ENCODE measurements at places on chromosomes 4 and X.

- DNase-seq = no peak
Measured at GRCh38 chr4:83862471-83862870, 326.6 kb downstream of the GPAT3 start.

DNA sequence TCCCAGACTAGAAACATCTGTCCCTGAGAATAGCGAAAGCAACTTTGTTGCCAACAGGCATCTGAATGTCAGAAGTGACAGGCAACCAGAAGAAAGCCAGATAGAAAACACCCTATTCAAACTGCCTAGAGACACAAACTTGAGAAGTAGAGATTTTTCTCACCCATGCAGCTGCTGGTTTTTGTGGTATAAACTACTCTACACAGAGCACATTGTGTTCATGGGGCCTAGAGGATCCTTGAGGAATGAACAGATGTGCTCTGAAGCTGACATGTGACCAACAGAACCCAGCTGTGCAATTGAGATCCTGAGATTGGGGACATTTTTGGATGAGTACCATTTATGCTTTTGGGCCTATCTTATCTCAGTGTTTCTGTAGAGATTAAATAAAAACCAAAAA is 63.6 kb upstream of the NRK start:
- no peak for DNase-seq

GRCh38 chr4:59869056-59869455 is 1331.1 kb upstream of the ADGRL3 start:
- no peak for DNase-seq

DNA sequence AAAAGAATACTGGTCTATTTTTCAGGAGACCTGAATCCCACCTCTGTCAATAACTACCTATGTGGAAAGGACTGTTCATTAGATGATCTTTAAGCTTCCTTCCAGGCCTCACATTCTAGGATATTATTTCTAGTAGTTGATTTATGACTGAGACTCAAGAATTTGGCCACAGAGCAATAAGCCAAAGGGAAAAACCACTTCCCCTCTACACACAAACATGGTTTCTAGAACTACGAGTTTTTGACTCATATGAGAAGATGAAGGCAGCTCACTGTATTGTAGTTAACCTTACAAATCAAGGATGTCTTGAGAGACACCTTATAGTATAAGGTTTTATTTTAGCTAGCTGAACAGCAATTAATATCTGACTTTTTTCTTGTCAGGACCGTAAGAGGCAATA is 36.9 kb upstream of the GDPD2 start:
- DNase-seq = no peak

GRCh38 chr4:74969507-74970474 is 36.9 kb downstream of the PARM1 start:
- DNase-seq = no peak

- no peak for DNase-seq
Measured at GRCh38 chr4:165367040-165367439, 11.8 kb upstream of the CPE start.

GRCh38 chrX:143726296-143726695 is 5.7 kb upstream of the SPANXN2 start:
- no peak for DNase-seq

DNA sequence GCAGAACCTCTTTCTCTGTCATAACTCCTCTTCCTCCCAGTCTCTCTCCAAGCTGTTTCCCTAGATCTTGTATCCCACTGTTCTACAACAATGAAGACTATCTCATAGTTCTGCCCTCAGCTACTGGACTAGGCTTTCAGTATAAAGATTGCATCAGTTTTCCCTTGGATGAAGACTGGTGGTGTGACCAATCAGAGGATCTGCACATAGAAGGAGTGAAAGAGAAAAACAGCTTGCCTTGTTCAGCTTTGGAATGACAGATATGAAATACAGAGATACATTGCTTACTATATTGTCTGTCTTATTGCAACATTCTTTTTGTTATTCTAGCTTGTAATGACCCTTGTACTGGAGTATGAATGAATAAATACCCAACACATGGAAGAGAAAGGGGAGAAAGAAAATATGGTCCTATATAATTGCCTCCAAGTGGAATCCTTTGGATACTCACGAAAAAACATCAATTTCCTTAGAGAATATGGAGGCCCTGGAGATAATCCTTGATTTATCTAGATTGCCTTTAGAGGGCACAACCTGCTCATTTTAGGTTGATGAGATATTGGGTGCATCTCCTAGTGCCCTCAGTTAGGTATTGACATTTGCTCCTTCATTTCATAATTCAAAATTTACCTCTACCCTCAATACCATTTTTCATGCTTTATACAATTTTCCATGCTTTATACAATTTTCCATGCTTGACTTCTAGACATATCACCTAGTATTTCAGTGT is 395.8 kb downstream of the NAF1 start:
- DNase-seq = no peak

DNA sequence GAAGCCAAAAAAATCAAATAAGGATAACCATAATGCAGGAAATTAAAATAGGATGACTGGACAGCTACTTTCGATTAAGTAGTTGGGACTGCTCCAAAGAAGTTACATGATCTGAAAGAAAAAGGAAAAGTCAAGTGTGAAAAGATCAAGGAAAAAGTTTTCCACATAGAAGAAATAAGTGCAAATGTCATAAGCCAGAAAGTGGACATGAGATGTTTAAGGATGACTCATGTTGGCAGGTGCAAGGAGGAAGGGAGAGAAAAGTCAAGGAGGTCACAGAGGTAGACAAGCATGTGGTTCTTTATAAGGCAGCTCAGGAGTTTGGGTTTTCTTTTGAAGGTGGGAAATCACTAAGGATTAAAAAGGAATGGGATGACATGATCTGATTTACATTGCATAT is 89.8 kb upstream of the GPRIN3 start:
- no peak for DNase-seq

DNA sequence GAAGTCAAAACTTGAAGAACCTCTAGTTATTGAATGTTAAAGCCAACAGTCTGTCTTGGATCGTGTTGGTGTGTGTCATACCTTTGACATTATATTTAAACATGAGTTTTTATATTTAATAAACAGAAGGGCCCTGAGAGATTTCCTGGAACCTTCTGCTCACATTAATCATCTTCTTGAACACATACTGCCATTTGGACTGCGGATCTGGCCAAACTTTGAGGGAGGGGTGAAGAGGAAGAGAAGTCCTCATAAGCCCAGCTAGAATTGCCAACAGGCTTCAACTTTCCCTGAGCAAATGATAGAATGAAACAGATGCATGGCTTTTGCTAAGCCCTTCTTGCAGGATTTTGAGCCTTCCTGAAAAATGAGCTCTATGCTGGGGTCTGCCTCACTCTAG is 27.4 kb downstream of the CCKAR start:
- DNase-seq = no peak

- no peak for DNase-seq
Measured at GRCh38 chr4:86334020-86334750, 25.7 kb downstream of the MAPK10 start.

- DNase-seq = no peak
Measured at GRCh38 chr4:156408749-156409148, 455.1 kb upstream of the CTSO start.

DNA sequence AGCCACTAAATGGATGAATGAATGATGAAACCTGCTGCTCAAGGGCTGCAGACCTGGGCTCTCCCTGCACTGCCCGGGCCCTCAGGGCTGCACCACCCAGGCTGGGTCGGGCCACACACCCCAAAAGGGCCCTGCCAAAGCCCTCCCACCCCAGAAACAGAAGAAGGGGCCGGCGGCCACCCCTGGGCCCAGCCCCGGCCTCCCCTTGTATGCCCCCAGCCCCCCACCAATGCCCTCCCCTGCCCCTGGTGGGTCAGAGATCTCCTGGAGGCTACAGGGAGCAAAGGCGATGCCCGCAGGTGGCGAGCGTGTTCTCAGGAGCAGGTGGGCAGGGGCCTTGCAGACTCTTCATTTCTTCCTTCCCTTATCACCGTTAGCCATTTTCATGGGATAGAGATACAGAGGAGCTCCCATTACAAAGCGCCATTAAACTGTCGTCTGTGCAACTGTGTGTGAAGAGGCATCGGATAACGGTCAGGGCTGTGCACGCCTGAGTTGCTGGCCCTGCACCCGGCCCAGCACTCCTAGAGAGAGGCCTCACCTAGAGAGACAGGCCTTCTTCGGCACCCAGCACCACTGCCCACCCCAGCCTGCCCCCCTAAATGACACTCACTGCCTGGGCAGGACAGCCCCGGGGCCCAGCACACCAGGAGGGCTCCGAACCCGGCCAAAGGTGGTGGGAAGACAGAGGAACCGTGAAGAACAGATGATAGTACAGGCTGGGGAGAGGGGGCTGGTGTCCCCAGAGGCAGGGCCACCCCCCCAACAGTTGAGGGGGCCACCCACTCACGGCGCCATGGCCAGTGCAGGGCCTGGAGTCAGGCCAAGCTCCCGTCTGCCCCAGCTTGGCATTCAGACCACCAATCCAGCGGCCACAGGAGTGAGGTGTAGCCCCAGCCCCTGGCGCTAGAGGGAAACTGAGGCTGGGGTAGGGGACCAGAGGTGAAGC is 133.7 kb downstream of the FAM53A start:
- DNase-seq = no peak

DNA sequence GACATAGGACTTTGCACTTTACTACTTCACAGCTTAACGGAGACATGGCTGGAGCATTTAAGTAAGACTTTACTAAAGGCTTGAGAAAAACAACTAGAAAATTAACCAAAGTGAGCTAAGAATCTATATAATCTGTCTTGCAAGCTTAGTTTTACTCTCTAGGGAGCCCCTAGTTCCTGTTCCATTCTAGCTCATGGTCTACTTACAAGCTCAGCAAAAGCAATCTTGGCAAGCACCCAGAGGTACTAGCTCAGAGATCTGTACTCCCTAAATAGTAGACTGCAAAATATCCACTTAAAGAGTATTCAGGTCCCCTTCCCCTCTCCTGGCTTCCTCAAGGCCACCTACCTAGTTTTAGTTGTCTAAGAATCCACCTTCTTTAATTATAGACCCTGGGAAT is 469.0 kb downstream of the IDS start:
- DNase-seq = no peak

DNA sequence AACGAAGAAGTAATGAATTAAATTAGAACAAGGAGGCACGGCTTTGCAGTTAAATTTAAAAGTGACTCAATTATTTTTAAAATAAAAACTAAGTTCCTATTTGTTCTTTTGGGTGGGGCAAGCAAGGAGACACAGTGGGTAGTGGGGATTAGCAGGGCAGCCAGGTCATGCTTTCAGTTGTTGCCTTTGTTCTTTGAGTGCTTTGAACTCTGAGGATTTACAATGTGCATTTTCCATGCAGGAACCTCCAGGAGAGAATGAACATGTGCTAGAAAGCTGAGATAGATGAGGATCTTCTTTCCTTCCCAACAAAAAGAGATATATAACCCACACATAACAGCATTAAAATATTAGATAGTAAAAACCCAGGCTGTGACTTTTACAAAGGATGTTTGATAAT is 420.4 kb upstream of the CTSO start:
- DNase-seq = no peak

DNA sequence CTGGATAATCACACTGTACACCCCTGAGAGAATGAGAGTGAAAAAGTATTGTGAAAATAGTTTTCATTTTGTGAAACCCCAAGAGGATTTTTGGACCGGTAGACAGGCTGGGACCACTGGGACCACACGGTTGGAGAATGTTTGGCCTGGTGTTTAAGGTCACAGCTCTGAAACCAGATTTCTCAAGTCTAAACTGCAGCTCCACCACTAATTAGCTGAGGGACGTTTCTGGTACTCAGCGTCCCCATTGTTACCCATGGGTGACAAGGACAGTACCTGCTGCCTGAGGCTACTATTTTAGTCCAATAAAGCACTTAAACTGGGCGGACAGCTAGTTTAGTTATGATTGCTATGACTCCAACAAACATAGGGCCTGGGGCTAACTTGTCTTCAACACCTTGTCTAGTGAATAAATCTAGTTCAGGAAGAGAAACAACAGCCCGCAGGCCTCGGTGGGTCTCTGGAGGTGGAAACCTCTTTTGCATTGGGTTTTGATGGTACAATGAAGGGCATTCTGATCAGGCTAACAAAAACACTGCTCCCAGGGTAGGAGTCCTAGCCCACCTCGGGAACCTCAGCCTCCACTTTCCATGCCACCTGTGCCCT is 509 bp upstream of the USP11 start:
- DNase-seq = no peak

- no peak for DNase-seq
Measured at GRCh38 chr4:117957571-117957970, 76.7 kb upstream of the NDST3 start.

DNA sequence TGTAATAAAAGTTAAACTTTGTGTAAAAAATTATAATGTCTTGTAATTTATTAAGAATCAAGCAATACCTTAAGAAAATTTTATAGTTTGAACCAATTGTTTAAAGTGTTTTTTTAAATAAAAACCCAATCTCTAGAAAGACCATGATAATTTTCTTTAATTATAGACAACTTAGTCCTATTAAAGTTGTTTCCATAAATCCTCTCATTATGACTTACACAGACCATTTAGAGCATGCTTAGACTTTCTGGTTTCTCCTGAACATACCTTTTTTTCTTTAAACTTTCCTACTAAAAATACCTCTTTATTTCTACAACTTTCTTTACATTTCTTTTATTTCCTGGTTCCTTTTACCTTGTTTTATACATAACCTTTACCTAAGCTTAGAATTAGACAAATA is 837.4 kb downstream of the PCDH19 start:
- DNase-seq = no peak

GRCh38 chr4:173990869-173991210 is 292.6 kb downstream of the FBXO8 start:
- no peak for DNase-seq
